ENCODE measurements at places on chromosomes 5 and 9.
A peak's percentile ranks its signal among the peaks of the same experiment; 100 is the strongest.

GRCh38 chr5:178671602-178672144, 44.8 kb upstream of the CLK4 start:
- DNase-seq: no peak

DNA sequence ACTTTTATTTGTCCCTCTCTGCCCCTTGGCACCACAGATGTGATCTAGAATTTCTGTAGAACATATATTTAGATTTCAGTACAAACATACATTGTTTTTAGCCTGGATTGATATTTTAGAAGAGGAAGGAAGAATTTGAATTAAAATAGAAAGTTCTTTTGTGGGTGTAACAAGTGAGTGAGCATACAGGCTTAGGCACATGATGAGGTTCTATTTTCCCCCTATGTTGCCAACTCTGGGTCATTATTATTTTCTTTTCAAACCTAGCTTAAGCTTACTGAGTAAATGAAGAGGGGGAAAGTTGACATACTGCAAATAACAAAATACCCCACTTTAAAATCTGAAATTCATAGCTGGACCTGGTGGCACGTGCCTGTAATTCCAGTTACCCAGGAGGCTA, 102.9 kb downstream of the GCNT1 start:
- DNase-seq: no peak

GRCh38 chr9:115300874-115301273, 182.9 kb upstream of the TNC start:
- no peak for DNase-seq

DNA sequence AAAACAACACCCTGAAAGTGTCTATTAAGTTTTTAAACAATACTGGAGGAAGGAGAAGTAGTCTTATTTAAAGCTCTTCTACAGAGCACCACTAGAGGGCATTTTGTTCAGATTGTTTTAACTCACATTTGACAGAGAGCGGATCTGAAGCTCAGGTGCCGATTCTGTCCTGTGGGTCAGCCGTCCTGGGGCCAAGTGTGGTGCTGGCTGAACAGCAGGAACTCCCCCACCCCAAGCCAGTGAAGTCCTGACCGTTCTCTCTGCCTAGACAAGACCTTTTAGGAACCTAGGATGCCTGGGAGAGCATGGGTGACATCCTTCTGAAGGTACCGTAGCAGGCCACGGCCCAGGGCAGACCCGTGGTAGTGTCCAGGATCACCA, 3.9 kb downstream of the EXOC3 start:
- peak; percentile 59 for DNase-seq

DNA sequence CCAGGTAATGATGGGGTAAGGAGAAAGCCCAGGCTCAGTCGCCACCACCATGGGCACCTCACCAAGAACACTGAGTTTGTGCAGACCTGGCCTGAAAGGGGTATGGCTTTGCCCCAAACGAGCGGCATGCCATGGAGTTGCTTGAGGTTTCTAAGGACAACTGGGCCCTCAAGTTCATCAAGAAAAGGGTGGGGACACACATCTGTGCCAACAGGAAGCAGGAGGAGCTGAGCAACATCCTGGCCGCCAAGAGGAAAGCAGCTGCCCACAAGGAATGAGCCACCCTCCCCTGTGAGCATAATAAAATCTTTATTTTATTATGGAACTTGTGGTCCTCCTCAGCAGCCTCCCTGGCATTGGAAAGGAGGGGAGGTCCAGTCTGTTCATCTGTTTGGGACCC, 23.8 kb downstream of the CD14 start:
- peak; percentile 68 for DNase-seq

- no peak for DNase-seq
Measured at GRCh38 chr9:136776947-136777346, 12.6 kb upstream of the LCN15 start.

- no peak for DNase-seq
Measured at GRCh38 chr5:68368311-68369022, 152.9 kb downstream of the PIK3R1 start.

DNA sequence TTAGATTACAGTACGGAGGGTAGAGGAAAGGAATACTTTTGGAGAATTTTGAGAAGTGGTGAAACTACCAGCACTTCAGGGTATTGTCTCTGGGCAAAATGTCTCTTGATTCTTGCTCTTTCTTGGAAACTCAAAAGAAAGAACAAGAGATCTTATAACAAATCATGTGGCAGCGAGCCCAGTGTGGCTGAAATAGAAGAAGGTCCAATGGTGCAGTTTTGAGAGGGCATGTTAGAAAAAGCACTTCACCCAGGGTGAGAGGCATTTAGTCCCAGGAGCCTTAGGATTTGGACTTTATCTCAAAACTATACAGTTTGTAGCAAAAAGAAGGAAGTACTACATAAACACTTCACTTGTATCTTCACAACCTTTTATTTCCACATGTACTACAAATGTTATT, 39.4 kb downstream of the NNT start:
- no peak for DNase-seq

- no peak for DNase-seq
Measured at GRCh38 chr9:8183618-8184017, 384.0 kb upstream of the DMAC1 start.

DNA sequence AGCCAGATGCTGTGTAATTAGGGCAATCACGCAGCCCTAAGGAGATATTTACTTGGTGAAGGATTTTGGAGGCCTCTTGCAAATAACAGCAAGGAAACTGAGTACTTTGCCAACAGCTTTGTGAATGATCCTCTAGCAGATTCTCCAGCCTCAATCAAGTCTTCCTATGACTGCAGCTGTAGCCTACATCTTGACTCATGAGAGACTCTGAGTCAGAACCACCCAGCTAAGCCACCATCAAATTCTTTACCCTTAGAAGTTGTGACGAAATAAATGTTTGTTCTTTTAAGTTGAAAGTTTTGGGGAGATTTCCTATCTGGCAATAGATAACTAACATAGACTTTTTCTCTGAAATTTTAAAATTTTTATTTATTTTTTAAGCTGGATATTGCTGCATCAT, 237.6 kb upstream of the CCNH start:
- no peak for DNase-seq

GRCh38 chr9:18665947-18666346, 192.0 kb downstream of the ADAMTSL1 start:
- DNase-seq: no peak

DNA sequence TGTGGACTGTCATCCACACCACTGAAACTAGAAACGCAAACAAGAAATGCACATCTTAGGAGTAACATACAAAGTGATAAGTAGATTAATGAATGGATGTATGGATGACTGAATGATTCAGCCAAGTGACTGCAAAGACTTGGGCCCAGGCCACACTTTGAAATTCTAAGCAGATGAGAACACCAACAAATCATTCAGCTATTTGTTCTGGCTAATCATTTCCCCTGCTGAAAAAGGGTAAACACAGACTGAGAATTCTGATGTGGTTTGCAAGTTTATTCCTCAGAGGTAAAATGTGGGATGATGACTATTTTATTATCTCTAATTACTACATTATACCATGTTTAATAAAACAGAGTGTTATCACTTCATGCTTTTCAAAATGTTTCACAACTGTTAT, 163.2 kb upstream of the ADAMTS16 start:
- DNase-seq: no peak

- no peak for DNase-seq
Measured at GRCh38 chr5:139640421-139641115, 7.6 kb upstream of the CXXC5 start.

DNA sequence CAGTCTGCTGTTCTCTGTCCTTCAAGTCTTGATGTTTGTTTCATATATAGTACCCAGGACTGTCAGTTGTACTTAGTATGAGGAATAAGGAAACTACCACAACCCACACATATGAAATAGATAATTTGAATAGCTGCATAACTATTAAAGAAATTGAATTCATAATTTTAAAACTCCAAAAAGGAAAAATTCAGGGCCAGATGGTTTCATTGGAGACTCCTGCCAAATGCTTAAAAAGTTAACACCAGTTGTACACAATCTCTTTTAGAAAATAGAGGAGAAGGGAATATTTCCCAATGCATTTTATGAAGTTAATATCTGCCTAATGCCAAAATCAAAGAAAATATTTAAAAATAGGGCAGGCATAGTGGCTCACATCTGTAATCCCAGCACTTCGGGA, 24.6 kb upstream of the SPIN1 start:
- no peak for DNase-seq

DNA sequence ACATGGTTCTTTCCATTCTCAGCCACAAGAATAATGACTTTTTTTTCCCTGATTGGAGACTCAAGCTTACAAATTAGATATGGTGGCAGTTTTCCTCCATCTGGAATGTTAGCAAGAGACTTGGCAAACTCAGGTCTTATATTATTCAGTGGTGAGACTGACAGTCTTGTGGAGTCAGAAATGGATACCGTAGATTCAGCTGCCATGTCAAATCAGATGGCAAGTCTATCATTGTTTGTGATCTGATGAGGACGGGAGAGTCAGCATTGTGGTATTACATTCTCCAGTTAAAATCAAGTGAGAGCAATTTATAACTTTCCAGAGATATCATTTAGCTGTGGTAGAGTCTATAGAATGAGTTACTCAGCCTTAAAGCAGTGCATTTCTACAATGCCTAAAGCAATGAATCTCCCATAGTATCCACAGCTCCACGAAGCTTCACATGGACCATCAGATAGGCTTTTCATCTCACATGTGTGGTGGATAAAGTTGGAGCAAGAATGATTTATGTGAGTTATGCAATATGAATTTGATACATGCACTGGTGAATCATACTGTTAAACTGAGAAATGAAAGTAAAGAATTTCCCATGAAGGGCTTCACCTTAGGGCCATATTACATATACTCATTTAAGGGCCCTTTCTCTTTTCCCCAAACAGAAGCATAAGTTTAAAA, 430.6 kb downstream of the ZNF608 start:
- DNase-seq: no peak

DNA sequence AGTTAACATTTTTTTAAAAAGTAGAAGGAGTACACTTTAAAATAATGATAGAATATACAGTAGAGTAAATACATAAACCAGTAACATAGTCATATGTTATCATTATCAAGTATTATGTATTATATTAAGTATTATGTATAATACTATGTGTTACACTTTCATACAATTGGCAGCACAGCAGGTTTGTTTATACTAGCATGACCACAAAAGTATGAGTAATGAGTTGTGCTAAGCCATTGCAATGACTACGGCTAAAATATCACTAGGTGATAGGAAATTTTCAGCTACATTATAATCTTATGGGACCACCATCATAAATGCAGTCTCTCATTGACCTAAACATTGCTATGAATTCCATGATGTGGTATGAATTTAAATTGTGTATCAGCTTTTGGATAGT, 506.0 kb downstream of the HTR1A start:
- no peak for DNase-seq

DNA sequence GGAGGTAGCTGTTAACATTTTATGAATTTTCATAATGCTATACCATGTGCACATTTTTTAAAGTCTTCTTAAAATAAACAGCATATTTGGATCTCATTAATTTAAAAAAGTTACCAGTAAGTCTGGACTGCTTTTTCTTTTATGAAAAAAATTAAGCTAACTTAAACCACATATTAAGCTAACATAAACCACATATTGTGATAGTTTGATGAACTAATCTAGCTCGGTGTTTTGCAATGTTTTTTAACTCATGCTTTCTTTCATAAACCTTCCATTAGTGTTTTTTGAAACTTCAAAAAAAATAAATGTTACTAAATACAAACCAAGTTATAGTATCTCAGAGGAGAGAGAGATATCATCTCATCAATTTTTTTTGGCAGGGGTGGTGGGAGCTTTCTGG, 26.5 kb downstream of the POLK start:
- no peak for DNase-seq

DNA sequence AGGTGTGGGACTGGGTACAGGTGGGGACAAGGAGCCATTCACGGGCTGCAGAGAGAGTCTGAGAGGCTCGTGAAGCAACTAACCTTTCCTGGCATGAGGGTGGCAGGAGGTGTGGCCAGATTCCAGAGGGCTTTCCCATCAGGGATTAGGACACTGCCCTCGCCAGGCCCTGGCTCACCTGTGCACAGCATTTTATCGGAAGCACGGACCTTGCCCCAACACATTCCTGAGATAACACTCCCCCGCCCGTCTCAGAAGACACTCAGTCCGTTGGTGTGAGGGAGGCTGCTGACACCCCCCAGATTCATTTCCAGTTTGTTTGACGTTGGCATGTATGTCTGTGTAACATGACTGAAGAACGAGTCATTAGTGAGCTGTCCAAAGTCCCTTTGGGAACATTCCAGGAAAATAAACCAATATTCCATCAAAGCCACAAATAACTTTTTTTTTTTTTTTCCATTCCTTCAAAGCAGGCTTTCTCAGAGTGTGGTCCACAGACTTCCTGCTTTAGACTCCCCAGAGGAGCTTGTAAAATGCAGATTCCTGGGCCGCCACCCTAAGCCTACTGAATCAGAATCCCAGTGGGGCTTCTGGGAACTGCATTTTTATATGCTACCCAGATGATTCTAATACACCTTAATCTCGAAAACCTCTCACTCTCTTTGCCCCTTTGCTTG, 23.4 kb downstream of the WWC1 start:
- peak; percentile 17 for DNase-seq

- no peak for DNase-seq
Measured at GRCh38 chr5:158514319-158514985, 585.3 kb downstream of the EBF1 start.

DNA sequence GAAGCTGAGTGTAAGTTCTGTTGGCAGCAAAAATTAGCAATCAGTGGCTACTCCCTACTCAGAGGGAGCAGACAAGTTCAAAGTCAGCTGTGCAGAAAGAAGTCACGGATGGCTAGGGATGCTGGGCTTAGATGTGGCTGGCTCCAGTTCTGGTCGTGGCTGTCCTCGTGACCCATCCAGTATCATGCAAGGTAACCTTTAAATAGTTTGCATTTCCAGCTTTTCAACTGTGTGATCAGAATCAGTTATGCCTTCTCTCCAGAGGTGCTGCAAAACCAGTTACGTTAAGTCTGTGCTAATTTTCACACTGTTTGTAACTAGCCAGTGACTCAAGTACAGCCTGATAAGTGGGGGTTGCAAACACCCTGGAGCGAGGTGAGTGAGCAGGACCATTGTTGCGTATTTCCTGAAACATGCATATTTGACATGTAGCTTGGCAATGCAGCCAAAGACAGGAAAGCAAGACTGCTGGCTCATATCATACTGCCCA, 302.4 kb downstream of the ATPSCKMT start:
- no peak for DNase-seq

- no peak for DNase-seq
Measured at GRCh38 chr5:14133394-14133793, 9.7 kb upstream of the TRIO start.

DNA sequence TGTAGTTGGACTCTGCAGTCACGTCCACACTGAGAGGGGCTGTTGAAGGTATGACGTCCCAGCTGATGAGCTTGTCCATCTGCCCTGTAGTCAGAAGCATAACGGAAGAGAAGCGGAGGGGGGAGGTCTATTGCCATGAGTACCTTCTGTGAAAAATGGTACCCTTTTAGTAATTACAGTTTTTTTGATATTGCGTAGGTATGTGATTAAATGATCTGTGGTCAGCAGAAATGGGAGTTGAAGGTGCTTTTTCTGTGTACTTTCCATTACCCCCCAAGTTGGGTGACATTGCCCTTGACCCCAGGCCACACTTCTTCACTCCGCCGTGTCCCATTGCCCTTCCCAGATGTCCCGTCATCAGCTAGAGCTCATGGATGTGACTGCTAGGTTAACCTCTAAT, 45.9 kb downstream of the SNX30 start:
- no peak for DNase-seq

- DNase-seq: no peak
Measured at GRCh38 chr9:124676159-124676551, 95.0 kb downstream of the NR6A1 start.

GRCh38 chr9:95815961-95816360, 59.5 kb upstream of the ERCC6L2 start:
- DNase-seq: no peak

GRCh38 chr9:15329539-15330109, 22.6 kb upstream of the TTC39B start:
- no peak for DNase-seq
